ENCODE measurements at places on chromosomes 5 and 9.

GRCh38 chr9:97615439-97616072 is 17.6 kb downstream of the TSTD2 start:
- peak; percentile 41 for DNase-seq

DNA sequence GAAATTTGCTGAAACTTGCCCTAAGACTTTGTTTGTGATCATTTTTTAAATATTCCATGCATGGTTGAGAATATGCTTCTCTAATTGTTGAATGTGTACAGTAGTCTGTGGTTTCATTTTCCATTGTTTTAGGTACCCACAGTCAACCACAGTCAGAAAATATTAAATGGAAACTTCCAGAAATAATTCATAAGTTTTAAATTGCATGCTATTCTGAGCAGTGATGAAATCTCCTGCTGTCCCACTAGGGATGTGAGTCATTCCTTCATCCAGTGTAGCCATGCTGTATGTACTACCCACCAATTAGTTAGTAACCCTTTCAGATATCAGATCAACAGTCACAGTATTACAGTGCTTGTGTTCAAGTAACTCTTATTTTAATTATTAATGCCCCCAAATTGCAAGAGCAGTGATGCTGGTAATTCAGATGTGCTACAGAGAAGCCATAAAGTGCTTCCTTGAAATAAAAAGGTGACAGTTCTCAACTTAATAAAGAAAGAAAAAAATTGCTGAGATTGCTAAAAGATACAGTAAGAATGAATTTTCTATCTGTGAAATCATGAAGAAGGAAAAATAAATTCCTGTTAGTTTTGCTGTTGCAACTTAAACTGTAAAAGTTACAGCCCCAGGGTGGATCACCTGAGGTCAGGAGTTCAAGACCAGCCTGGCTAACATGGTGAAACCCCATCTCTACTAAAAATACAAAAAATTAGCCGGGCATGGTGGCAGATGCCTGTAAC is 79.9 kb upstream of the FBXL17 start:
- no peak for DNase-seq

GRCh38 chr5:66517351-66517750 is 78.8 kb upstream of the MAST4 start:
- no peak for DNase-seq

DNA sequence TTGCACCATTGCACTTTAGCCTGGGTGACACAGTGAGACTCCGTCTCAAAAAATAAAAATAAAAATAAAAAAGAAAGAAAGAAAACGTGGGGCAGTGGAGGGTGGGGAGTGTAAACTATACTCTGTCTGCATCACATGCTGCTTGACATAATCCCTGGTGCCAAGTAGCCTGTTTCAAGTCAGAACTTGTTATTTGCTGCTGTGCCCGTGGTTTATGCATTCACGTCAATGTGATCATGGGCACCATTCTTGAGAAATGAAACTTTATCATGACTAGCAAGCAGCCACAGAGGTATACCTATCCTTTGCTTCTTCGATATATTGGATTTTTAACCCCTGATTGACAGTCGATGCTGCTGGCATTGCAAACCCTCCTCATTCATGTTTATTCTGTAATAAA is 4.1 kb upstream of the SMU1 start:
- no peak for DNase-seq

All from NCI-H1436 treated with DMSO at 0.1 percent for 48 hours (cell line).